ENCODE measurements at places on chromosomes 13 and 19. TPM values are rescaled to one million over a fixed set of nuclear protein-coding genes. Genes with fewer than 3 reads are reported as not detected.

TEKTIP1 gene
- total RNA-seq: 1.6 TPM

PRSS57 gene
- total RNA-seq: not detected

SLC25A30 gene
- total RNA-seq: 2.2 TPM

DNA sequence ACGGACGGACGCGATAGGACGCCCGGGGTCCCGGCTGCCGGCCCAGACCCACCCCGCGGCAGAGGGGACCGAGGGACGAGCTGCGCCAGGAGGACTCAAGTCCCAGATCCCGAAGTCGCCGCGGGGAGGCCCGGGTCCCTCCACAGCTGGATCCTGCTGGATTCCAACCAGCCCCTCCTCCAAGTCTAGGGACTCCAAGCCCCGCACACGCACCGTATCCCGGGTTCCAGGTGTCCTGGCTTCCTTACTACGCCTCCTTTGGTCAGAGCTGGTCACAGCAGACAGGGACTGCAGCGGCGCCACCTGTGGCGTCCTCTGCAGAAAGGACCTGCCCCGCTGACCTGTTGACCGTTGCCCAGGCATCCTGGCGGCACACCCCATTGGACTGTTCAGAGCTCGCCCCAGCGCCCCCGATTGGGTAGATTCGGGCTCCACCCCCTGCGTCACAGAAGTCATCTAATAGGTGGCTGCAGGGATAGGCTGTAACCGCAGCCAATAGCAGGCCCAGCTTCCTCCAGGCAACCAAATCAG, 29.0 kb upstream of the ZNF709 start:
- DNase-seq: peak; percentile 64

GRCh38 chr13:57569986-57570385, 61.6 kb upstream of the PCDH17 start:
- DNase-seq: no peak

- DNase-seq: no peak
These were observed 173.8 kb downstream of the EFNB2 start for GRCh38 chr13:106361621-106362020.

- no peak for DNase-seq
These were observed 123.6 kb upstream of the SOX1 start for GRCh38 chr13:111943229-111943795.

DNA sequence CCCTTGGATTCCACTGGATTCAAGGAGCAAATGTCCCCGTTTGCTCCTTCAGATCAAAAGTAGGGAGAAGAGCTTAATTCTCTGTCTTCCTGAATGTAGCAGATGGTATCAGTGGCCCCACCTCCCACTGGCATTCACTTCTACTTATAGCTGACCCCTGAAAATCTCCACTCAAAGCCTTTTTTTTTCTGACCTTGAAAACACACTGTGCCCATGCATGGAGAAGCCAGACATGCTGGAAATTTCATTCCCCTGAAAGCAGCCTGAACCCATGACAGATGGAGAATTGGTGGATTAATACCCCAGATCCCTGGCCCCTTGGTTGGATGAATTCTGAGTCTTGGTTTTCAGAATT, 76.6 kb upstream of the UBAC2 start:
- DNase-seq: no peak

- no peak for DNase-seq
These were observed 258.6 kb downstream of the EFNB2 start for GRCh38 chr13:106276876-106277275.

GRCh38 chr13:112953591-112954487, 15.2 kb upstream of the MCF2L start:
- DNase-seq: no peak

Measured in H7 (cell line).